ENCODE measurements at places on chromosomes 11 and 22.

GRCh38 chr22:26547837-26548236 is 35.6 kb upstream of the TFIP11 start:
- no peak for DNase-seq

GRCh38 chr22:46346680-46347405 is 11.3 kb downstream of the TRMU start:
- no peak for DNase-seq

- no peak for DNase-seq
These were observed 9.3 kb downstream of the TOLLIP start for GRCh38 chr11:1300121-1300520.

DNA sequence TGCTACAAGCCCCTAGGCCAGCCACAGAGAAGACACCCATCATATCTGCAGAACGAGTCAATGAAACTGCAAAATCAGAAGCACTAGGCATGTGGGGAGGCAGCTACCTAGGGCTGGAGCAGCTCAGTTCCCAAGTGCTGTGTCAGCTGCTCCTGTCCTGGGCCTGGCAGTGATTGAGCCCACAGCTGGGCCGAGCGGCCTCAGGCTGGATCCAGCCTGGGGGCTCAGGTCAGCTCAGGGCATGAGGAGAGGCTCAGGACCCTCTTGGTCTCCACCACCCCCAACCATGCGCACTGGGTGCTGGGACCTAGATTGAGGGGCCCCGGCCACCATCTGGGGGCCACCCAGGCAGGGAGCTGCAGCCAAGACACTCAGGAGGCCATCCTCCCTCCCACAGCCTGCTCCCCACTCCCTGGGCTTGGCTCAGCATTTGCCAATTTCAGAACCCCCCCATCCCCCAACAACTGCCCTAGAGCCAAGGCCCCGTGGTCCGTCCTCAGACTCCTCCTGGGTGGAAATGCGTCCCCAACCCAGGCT is 2.4 kb upstream of the TNNT3 start:
- DNase-seq = no peak

GRCh38 chr11:27046956-27047355 is 6.3 kb downstream of the BBOX1 start:
- DNase-seq = no peak

DNA sequence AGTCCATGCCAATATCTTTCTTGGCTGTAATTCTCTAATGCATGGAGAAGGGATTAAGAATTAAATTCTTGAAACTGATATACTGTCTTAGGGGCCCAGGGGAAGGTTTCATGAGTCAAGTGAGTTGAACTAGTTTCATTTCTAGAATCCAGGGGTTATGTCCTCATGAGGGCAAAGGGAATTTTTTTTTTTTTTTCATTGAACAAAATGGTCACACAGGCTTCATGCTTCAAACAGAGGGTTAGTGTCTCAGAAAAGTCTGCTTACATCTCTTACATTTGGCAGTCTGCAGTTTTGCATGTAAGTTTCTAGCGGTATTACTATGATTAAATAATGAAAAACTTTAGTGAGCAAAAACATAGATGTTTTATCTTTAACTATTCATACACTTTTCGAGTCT is 32.9 kb downstream of the PPME1 start:
- no peak for DNase-seq

GRCh38 chr11:111463276-111463675 is 48.9 kb downstream of the BTG4 start:
- DNase-seq = no peak

DNA sequence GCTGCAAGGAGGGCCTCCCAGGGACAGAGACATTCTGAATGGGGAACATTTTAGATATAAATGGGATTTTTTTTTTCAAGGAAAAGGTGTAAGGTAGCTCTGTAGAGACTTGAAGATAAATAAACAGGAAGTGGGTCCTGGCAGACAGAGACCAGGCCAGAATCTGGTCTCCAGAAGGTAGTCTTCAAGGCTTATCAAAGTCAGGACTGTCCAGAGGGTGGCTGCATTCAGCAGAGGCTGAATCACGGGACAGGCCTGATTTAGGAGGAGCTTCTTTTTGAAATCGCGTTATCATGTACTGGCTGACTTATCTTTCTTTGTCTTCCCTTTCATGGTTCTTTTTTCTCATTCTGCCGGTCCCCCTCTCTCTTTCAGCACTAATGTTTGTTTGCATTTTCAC is 542.9 kb downstream of the NTM start:
- no peak for DNase-seq

GRCh38 chr22:44463151-44463550 is 34.9 kb downstream of the RTL6 start:
- no peak for DNase-seq

DNA sequence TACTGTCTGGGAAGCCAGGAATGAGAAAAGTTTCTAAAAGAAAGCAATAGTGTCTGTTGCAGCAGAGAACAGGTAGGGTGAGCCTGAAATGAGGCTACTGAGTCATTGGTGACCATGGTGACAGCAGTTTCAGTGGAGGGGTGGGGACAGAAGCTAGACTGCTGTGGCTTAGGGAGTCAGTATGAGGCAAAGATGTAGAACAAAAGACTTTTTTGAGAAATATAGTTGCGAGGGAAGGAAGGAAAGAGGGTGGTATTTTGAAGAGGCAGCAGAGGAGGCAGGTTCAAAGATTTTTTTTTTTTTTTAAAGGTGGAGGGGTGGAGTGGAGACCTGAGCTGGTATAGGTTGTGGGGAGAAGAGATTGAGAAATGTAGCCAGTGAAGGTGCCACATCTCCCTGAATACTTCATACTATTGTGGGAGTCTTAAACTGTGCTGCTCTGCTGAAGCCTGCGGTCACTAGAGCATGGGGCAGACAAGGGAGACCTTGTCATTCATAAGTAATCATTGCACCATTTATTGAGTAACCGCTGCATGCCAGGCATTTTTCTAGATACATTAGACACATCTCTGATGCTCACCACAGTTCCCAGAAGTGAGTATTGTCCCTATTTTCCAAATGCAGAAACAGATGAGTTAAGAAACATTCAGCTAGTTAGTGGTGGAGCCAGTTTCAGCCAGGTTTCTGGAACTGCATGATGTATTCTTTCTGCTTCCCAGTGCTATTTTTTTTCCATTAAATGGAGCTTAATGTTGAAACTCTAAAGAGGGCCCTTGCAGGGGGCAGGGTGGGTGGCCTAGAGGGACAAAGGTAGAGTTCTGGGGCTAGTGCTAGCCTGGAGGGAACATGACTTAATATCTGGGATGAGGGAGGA is 49.9 kb downstream of the STIM1 start:
- peak; percentile 81 for DNase-seq

DNA sequence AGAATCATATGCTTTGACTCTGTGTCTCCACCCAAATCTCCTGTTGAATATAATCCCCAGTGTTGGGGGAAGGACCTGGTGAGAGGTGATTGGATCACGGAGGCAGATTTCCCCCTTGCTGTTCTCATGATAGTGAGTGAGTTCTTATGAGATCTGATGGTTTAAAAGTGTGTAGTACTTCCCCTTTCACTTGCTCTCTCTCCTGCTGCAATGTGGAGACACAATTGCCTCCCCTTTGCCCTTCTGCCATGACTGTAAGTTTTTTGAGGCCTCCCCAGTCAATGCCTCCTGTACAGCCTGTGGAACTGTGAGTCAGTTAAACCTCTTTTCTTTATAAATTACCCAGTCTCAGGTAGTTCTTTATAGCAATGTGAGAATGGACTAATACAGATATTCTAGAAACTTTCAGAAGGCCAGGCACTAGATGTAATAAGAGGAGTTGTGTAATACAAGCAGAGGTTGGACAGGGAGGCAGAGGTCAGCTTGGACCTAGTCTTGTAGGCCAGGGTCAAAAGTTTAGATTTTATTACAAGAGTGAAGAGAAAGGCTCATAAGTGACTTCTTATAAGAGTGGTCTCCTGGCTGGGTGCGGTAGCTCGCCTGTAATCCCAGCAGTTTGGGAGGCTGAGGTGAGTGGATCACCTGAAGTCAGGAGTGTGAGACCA is 9.3 kb upstream of the SERPING1 start:
- no peak for DNase-seq

- no peak for DNase-seq
These were observed 10.5 kb upstream of the C11orf24 start for GRCh38 chr11:68282141-68282860.

DNA sequence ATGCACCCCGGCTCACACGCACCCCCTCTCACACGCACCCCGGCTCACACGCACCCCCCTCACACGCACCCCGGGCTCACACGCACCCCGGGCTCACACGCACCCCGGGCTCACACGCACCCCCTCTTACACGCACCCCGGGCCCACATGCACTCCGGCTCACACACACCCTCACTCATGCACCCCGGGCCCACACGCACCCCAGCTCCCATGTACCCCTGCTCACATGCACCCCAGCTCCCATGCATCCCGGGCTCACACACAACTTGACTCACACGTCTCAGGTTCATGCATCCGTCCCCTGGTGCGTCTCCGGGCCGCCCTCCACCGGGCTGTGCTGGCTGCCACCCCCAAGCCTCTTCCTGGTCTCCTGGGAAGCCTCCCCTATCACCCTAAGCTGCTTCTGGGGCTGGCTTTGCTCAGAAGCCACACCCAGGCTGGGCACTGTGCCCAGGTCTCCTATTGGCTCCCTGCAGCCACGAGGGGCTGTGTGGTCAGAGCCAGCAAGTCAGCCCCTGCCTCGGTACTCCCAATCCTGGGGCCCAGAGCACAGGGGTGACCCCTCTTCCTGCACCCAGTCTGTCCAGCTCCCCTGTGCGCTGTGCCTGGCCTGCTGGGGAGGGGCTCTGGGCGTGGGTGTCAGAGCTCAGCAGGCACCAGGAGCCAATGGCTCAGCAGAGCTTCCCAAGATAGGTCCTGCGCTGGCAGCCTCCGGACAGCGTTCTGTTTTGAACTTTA is 16.9 kb downstream of the TSPAN4 start:
- no peak for DNase-seq

GRCh38 chr11:80327956-80328614 is 887.3 kb upstream of the TENM4 start:
- no peak for DNase-seq

DNA sequence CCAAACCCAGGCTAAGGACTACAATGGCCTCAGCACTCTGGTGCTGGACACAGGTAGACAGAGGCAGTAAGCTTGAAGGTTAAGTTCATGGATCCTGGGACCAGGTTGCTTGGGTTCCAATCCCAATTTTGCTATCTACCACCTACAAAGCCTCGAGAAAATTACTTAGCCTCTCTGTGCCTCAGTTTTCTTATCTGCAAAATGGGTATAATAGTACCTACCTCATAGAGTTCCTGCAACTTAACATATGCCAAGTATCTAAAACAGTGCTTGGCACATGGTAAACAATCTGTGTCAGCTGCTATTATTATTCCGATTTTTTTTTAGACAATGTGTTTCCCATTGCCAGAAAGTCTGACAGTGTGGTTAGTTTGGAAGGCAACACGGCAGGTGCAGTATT is 37.5 kb downstream of the SYN3 start:
- no peak for DNase-seq

GRCh38 chr11:69309631-69310280 is 15.8 kb downstream of the MYEOV start:
- peak; percentile 19 for DNase-seq

DNA sequence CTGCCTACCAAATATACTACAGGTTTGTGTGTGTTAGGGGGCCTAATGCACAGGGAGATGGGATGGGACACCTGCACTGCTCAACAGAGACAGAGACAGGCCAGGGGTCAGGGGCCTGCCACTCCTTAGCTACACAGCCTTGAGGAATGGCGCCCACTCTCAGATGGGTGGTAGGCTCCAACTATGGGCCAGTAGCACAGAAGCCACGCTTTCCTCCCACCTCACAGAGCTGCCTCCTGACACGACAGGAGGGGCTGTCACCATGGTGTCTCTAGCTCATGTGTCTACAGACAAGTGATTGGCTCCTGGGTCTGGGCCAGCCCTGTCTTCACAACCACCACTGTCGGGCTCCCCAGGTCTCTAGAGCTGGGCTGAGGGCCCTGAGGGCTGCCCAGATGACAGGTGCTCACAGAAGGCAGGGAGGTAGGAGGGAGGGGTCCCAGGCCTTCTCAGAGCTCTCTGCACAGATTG is 81.8 kb downstream of the DGCR2 start:
- DNase-seq = no peak

DNA sequence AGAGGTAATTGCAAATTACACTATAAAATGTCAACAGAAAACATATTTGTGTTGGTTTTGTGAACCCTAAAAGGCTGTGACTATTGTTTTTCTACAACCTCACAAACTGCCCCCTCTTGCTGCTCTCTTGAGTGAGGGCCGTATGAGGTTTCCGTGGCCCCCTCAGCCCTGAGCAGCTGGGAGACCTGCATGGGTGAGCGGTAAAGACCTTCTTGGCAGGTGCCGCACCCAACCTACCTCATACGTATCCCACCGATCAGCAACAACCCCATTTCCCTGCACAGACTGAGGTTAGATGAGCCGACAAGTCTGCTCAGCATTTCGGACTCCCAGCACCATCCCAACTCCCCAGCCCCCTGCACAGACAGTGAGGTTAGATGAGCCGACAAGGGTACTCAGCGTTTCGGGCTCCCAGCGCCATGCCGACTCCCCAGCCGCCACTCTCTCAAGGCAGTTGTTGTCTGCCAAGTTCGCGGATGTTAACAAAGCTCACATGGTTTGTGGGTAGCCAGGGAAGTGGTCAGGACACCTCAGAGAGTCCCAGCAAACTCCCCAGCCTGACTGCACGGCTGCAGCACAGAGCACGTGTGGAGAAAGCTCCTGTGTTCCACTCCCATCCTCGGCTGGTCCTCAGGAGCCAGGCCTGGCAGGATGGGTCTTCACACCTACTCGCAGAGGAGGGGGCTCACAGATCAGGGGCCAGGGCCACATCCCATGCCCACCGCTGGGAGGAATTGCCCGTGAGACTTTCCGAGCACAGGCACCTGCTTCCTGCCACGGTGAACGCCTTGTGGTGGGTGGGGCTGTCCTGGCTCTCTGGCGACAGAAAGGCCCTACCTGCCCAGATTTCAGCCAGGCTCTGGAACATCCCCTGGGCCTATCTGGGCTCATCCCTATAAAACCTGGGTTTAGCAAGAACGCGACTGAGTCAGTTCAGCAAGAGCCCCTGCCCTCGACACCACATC is 502.9 kb downstream of the BRD1 start:
- DNase-seq = no peak

DNA sequence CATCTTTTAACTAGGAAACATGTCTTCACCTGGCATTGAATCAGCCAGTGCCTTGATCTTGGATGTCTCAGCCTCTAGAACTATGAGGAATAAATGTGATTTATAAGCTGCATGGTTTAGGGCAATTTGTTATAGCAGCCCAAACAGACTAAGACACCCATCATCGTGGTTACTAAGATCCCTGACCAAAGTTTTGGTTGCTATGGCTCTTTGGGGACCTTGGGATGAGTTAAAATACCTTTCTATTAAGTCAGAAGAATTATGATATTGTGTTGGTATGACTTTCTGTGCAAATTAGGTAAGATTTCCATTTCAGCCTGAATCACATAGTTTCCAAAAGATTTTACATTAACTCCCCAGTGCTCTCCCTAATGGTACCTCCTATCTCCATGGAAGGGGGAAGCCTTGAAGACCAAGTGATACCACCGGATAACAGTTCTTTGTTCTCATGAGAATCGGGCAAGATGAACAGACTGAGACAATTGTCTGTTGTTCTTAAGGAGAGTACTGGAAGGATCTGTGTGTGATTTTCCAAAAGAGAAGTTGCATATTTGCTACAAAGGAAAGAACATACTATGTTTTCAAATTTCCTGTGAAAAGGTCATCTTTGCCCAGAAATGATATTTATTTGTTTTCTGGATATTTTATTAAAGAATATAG is 60.4 kb upstream of the UBASH3B start:
- no peak for DNase-seq
